ENCODE measurements at places on chromosomes 7 and 10.
A peak's percentile ranks its signal among the peaks of the same experiment; 100 is the strongest.

- no peak for DNase-seq
These were observed 40.0 kb upstream of the GSDME start for GRCh38 chr7:24797270-24797669.

- DNase-seq, result no peak
These were observed 66.8 kb upstream of the COL13A1 start for GRCh38 chr10:69734797-69735468.

GRCh38 chr10:128277267-128277840, 151.1 kb upstream of the MKI67 start:
- no peak for DNase-seq

GRCh38 chr7:107725138-107725740, 18.7 kb upstream of the CBLL1 start:
- peak; percentile 63 for DNase-seq

DNA sequence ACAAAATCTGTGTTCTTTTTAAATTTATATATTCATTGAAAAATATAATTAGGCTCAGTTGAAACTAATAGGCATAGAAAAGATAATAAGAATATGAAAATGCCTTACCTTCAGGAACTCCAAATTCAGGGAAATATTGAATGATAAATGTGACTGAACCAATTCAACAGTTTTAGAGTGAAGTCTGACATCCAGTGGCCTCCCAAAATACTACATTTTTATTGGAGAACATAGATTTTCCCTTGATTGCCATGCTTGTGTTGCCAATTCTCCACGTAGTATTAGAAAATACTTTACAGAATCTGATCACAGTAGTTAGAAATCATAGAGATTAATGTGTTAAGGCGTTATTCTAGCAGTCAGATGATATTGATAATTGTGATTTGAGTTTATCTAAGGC, 1246.7 kb downstream of the GATA3 start:
- DNase-seq, result no peak

DNA sequence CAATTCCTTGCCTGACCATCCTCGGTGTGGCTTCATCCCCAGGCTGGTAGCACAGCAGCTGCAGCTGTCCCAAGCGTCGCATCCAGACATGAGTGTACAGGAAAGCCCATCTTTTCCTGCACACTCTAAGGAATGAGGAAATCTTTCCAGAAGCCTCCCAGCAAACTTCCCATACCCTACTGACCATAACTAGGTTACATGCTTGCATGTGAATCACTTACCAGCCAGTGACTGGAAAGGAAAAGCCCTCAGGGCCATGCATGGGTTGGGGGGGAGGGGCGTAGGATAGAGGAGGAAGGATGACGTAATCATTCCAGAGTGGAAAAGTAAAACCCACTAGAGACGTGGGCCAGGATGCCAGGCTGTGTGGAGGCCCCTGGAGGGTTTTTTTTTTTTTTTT, 18.9 kb upstream of the ZNF212 start:
- DNase-seq, result no peak

DNA sequence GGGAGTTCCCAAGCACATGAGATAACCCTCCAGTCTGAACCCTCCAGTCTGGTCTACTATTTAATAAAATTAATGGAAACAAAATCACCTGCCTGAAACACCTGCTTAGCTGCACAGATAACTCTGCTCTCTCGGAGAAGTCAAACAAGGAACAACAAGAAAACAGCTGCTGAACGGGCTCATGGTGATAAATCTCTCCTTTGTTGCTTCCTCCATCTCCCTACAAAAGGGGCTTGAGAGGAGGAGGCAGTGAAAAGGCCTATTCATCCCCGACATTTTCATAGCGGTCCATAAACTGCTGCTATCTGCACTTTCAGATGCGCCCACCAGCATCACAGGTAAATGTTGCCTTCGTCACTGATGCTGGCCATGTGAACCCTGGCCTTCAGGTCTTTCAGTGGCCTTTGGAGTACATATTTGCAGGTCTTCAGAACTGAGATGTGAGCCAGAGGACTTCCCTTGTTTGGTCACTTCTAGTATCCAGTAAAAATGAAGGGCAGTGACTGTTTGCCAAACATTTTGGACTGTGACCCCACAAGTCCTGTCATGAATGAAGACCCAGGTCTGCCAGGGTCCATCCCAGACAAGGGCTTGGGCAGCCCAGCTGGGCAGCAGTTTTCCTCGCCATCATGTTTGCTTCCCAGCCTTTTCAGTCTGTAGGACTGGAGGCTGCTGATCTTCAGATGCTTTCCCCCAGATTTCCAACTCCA, 15.9 kb downstream of the FKBP6 start:
- no peak for DNase-seq

GRCh38 chr7:141390339-141390738, 160.9 kb upstream of the AGK start:
- no peak for DNase-seq

- DNase-seq, result no peak
These were observed 13.3 kb downstream of the COL28A1 start for GRCh38 chr7:7522421-7522820.

DNA sequence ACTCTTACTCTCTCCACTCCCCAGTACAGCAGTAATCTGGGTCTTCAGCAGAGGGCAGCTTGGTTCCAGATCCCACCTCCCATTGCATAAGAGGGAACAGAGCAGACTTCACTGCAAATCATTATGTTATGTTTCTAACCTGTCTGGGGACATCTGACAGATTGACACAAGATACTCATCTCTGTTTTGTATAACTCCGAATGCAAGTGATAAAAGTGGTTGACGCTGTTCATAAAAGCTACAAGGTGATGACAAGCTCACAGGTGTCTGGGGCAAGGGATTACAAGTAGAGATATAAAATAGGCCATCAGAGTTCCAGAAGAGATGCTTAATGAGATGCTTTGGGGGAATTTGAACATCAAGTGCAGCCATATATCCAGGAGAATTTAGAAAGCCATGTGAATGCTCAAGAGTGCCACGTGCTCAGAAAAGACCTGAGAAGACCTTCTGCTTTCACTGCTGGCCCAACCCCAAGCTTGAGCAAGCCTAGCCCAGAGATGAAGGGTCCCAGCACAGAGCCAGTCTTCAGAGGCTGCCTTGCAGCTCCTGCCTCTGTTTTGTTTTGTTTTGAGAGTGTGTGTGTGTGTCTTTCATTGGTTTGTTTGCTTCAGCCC, 80.6 kb downstream of the VSTM2A start:
- no peak for DNase-seq

DNA sequence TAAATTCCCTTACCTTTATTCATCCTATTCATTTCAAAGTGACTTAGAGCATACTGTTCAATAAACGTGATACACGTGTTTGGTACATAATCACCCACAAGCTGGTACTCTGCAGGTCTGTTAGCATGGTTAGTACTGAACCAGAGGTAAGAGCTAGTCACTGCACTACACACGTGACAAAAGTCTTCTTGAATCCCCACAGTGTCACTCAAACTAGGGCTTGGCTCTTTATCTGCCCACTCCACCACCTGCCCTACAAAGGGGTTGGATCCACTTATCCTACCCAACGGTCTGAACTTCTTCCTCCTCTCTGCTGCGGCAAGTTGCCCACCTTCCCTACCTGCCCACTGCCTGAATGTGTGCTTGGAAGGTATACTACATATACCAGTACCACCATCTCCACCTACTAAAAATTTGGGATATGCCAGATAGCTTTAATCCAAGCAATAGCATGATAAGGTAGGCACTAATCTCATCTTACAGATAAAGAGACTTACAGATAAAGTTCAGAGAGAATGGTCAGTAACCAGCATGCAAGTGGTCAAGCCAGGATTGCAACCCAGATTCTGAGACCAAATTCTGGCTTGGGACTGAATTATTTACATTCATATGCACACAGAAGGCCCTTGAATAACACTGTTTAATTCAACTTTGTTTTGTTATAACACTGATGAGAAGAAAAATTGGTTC, 92.2 kb downstream of the SGMS1 start:
- DNase-seq, result no peak

GRCh38 chr7:77679608-77680007, 16.7 kb upstream of the RSBN1L start:
- no peak for DNase-seq

DNA sequence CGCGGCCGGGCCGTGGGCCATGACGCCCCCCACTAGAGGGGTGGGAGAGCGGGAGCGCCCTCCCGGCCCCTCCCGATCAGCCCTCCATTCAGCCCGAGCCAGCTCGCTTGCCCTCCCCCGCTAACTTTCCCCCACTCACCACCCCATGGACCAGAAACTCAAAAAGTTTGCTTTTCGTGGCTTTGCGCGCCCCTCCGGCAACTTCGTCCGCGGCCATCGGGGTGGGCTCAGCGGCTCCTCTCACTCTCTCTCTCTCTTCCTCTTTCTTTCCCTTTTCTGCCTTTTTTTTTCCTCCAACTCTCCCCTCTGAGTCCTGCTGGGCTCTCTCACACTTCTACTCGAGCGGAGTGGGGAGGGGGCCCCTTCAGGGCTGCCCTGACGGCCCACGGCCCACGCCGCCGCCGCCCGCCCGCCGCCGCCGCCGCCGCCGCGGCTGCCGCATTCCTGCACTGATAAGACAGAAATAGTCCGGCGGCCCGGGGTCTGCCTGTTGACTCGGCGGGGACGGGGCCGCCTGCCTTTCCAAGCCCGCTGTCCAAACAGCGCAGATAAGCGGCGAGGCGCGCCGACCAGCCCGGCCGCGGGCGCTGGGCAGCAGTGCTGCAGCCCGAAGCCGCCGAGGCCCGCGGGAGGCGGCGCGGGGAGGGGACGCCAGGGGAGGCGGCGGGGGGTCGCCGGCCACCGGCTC, at the start of gene SMARCD3:
Gene SMARCD3 (minus strand): TSS at position 349 of the 688 bp plus-strand sequence. CDS start 132 bp downstream, at position 217.
- peak; percentile 60 for DNase-seq

DNA sequence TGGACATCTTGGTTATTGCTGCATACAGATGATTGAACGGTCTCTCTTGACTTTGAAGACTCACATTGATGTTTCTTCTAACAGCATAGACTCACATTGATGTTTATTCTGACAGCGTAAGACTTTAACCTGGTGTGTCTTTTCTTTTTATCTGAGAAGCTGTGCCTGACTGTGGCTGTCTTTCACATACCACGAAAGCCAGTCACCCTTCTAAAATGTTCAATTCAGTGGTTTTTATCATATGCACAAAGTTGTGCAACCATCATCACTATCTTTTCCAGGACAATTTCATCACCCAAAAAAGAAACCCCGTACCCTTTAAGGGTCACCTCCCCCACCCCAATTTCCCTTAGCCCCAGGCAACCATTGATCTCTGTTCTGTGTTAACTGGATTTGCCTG, 24.7 kb downstream of the CELF2 start:
- peak; percentile 5 for DNase-seq

GRCh38 chr7:26166684-26167266, 14.8 kb downstream of the NFE2L3 start:
- no peak for DNase-seq

DNA sequence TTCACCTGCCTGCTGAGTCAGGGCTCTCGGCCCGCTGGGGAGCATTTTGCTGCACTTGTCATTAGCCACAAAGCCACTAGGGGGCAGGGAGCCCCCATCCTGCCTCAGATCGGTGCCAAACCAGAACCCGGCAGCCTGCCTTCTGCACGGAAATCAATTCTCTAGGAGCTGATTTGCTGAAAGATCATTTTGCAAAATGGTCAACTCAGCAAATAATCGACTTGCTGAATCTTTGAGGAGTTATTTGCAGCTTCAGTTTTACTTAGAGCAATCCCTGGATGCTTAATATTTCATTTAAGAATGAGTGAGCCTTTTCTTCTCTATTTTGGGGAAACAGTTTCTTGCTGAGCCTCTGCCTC, 1.7 kb upstream of the GIMAP8 start:
- peak; percentile 52 for DNase-seq

GRCh38 chr10:24824124-24824523, 100.4 kb upstream of the ARHGAP21 start:
- no peak for DNase-seq

DNA sequence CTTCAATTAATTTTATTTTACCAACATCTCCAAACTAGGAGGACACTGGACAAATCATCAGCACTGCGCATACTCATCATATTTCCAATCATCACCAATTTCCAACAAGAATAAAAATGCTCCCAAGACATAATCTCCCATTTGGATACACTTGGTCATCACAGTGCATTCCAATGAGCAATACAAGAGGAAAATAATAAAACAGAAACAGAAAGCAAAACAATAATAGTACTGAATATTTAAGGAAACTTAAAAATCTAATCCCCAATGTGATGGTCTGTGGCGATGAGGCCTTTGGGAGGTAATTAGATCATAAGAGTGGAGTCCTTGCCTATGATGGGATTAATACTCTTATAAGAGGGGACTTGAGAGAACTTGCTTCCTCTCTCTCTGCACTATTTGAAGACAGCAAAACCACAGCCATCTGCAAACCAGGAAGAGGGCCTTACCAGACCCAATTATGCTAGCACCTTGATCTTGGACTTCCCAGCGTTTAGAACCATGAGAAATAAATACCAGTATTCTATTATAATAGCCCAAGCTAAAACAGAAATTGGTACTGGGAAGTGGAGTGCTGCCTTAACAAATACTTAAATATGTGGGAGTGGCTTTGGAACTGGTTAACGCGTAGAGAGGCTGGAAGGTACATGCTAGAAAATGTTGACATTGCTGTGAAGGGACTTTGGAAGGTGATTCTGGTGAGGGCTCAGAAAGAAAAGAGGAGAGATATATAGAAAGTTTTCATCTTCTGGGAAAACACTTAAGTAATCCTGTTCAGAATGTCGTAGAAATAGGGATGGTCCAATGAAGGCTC, 91.5 kb downstream of the JAZF1 start:
- no peak for DNase-seq

DNA sequence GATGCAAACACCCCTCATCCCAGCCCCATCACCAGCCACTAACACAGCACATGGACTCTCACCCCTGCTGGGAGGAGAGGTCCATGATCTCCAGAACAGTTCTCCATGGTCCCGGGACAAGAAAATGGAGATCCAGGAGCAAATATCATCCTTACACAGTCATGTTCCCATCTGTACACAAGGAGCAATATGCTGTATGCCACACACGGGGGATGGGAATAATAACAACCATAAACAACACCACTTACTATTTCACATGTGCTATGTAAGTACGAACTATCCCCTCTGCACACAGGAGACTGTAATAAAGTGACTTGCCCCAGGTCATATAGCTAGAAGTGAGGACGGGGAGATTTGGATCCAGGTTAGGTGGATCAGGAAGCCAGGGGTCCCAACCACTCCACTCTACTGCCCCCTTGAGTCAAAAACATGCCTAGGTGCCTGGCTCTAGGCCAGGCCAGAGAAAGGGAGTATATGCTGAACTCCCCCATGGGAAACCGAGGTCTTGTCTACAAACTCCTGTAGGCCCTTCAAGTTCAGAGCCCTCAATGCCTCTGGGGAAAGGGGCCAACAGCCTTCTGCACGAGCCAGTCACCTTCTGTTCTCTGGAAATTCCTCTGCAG, 34.1 kb downstream of the LRRC20 start:
- peak; percentile 49 for DNase-seq

DNA sequence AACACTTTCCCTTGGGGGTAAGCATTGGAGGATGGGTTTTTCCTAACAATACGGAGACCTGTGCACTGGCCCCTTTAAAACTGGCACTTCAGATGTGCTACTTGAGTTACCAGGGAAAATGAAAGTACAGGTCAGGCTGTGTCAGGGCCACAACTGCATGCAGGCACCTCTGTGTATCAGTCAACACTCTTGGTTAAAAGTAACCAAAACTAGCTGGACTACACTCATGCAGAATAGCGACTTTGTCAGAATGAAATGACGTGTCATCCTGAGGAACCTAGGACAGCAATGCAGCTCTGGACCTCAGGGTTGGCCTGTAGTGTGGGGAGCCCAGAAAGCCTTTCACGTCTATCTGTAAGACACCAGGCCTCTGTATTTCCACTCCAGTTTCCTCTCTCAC, 33.8 kb upstream of the SMKR1 start:
- no peak for DNase-seq

Measured in fibroblast of lung (primary cell).